ENCODE measurements at places on chromosomes 16 and 17.

- DNase-seq = no peak
These were observed 39.8 kb upstream of the RASD1 start for GRCh38 chr17:17535957-17536356.

- no peak for DNase-seq
These were observed 6.5 kb upstream of the DHX40 start for GRCh38 chr17:59558953-59559352.

DNA sequence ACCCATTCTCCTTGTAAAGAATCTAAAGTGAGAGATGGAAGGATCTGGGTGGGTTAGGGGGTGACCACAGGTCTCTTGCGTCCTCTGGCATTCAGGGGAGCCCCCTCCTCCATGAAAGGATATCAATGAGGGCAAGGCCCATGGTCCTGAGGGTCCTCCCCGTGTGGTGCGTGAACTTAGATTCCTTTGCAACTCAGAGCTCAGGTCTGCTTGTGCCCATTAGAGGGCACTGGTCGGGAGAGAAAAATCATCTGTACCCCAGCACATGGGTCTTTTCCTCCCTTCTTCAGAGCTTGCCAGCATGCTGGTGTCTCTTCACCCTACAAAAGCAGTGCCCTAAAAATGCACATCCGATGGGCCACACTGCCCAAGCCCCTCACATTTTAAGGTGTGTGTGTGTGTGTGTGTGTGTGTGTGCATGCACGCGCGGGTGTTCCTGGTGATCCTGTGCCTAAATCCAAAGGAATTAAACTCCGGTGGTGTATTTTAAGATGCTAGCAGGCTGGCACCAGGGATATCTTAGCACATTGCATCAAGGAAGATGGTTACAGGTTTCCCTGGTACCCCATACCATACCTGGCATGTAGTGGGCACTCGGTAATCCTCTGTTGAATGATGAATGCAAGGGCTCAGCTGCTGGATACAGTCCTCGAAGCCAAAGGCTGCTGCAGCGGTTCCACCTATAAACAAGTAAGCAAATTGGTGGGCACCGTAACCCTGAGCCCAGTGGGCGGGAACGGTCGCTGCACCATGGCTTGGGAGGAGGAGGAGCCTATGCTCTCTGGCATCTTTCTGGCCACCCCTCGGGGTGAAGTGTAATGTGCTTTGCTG is 4.7 kb downstream of the C1QTNF1 start:
- no peak for DNase-seq

GRCh38 chr17:8611619-8612298 is 18.8 kb downstream of the MYH10 start:
- DNase-seq = no peak

DNA sequence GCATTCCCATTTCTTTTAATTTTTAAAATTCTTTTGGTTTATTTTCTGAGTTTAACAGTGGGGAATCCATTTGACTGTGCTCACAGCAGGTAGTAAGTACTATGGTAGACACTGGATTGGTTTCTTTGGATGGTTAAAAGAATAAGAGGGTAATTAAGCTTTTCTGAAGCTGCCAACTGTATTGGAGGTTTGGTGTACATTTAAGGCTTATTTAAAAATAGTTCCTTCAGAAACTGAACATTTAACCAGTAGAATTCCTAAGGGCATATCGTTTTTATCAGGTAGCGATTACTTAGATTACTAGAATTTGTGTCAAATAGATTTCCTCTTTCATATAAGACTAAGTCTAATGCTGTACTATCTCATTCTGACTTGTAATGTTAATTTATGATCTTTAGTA is 162.4 kb downstream of the PPM1E start:
- no peak for DNase-seq

DNA sequence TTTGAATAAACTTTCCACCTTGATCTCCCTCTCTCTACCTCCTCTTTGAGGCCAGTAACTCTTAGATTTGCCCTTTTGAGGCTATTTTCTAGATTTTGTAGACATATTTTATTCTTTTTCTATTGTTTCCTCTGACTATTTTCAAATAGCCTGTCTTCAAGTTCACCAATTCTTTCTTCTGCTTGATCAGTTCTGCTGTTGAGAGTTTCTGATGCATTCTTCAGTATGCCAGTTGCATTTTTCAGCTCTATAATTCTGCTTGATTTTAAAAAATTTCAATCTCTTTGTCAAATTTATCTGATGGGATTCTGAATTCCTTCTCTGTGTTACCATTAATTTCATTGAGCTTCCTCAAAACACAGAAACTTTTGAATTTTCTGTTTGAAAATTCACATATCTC is 257.5 kb downstream of the HAPSTR1 start:
- no peak for DNase-seq

DNA sequence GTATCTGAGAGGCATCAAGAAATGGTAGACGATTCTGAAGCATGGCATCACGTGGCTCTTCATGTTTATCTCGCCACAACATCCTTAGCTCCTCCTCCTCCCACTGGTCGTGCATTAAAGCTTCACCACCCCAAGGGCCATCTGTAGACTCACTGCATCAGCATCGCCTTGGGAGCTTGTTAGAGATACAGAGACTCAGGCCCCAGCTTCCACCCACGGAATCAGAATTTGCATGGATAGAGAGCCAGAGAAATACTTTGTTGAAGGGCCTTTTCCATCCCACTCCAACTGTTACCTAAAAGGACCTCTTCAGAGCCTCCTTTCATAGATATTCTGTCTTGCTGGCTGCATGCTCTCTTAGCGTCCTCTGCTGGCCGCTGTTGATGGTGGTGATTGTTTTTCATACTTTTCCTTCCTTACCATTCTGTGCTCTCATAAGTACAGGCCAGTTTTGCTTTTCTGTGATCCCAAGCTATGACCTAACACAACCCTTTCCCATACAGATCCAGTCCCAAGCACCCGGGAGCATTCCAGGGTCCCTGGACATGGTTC is 1049.4 kb upstream of the EEF2KMT start:
- DNase-seq = no peak

DNA sequence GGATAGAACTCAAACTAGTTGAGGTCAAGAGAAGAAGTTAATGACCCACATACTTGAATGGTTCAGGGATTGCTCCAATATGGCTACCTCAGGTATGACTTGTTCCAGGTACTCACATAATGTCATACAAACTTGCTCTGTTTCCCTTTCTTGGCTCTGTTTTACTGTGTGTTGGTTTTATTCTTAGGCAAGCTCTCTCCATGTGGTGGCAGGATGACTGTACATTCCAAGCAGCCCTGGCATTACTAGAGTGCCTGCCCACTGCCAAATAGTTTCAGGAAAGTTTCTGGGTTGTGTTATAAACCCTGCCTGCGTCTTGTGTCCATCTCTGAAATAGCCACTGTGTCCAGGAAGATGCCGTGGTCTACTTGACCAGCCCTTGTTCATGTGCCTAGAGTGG is 476.8 kb downstream of the SHISA9 start:
- DNase-seq = no peak

DNA sequence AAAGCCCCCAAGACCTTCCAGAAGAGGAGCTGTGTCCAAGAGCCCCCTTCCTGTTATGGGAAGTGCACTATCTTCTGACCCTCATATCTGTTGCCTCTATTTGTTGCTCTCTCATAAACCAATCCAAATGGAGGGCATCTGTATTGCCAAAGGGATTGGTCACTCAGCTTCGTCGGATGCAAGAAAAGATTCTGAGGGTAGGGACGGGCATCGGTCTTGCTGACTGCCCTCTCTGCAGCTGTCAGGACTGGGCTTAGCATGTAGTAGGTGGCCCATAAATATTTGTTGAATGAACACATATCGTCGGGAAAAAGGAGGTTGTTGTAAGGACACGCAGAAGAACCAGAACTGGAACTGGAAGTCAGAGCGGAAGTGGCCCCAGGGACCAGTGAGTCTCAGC is 44.1 kb downstream of the CCDC42 start:
- DNase-seq = no peak

GRCh38 chr16:79008036-79008868 is 592.3 kb downstream of the MAF start:
- no peak for DNase-seq

- no peak for DNase-seq
These were observed 69.9 kb upstream of the HSBP1 start for GRCh38 chr16:83737729-83738354.
